ENCODE measurements at places on chromosomes 5 and 9. TPM values are rescaled to one million over a fixed set of nuclear protein-coding genes. Genes with fewer than 3 reads are reported as not detected.

DNA sequence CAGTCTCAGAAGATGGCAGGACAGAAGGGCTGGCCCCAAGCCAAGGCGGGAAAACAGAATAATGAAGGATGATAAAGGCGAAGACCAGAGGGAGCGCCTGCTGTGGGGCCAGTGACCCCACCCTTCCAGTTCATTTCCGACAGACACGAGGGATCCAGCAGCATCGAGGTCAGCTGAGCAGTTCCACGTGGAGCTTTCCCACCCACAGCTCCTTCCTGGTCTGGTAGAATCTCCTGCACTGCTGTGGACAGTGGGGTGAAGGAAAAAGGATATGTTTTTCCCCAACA is 265.9 kb upstream of the VLDLR start:
- DNase-seq, result no peak

DNA sequence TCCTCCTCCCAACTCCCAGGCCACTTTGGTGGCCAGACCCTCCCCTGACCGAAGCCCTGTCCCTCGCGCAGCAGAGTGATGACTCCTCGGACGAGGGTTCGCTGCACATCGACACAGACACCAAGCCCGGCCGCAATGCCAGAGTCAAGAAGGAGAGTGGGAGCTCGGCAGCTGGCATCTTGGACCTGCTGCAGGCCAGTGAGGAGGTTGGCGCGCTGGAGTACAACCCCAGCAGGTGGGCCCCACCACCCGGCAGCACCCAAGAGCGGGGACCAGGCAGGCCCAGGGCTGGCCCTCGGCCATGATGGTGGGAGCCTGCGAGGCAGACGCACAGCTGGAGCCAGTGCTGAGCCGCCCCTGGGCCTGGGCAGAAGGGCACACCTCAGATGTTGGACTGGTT is 90.6 kb downstream of the PHF2 start:
- DNase-seq, result no peak

DNA sequence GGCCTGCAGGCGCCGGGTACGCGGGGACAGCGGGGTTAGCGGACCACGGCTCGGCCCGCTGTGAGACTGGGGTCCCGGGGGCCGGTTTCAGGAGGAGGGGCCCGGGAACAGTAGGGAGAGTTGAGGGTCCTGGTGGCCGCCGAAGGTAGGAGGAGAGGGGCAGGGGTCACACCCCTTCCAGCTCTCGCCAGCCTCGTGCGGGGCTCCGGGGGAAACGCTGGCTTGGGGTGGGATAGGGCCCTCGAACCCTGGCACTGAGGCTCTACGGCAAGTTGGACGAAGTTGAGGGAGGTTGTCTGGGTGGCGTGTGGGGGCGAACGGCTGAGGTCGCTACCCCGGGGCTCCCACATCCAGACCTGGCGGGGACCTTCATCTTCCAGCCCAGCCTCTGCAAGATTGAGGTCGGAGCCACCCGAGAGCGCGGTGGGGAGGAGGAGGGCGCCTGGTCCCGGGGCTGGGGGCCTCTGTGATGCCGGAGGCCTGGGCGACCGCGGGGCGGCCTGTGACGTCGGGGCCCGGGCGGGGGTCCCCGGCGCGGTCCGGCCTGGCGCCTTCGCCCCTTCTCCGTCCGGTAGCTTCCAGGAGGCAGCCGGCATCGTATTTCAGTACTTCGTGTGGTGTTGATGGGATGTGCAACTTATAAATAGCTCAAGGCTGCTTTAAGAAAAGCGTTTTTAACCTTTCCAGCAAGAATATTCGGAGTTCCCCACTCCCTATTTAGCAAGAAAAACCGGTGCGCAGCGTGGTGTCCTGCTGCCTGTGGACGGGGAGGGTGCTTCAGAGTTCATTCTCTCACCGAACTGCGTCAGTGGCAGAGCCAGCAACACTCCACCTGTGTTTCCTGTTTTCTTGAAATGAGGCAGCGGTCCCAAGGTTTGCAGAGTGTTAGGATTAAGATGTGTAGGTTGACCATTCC is 902 bp downstream of the HABP4 start:
- no peak for DNase-seq

- no peak for DNase-seq
Measured at GRCh38 chr5:147712598-147712997, 69.9 kb downstream of the JAKMIP2 start.

DNA sequence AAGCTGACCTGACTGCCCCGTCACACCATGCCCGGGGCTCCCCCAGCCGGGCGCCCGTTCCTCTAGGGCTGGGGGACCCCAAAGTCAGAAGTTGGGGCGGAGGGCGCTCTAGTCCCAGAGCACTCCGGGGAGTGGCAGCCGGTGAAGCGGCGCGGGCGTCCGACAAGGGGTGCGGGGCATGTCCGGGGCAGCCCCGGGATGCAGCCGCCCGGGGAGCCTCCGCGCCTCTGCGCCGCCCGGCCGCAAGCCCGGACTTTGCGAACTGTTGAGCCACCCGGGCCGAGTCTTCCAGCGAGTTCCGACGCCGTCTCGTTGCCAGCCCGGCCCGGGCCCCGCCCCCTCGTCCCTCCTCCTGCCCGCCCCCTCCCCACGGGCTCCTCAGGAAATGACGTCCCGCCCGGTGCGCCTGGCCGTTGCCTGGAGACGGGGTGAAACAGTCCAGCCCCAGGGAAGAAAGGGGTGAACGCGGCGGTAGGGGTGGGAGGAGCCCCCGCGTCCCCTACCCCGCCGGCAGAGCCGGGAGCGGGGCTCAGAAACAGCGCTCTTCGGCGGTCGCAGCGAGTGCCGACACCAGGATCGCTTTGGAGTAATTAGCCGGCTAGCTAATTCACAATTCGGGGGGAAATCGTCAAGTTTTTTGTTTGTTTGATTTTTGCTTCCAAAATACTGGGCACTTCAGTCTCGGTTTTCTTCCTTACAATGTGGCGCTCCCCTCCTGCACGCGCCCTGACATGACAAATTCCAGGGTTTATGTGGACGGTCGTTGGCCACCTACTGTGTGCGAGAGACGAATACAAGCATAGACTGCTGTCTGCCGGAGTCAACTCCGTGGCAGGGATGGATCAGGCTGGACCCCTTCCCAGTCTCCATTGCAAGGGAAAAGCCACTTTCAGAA is at the start of gene WHRN:
TSS of gene WHRN (minus strand) at position 287 of the 895 bp plus-strand sequence. CDS start 672 bp downstream, outside the sequence.
- DNase-seq, result peak; percentile 83

GRCh38 chr5:61467766-61468482 is 135.9 kb downstream of the ZSWIM6 start:
- DNase-seq, result peak; percentile 32

DNA sequence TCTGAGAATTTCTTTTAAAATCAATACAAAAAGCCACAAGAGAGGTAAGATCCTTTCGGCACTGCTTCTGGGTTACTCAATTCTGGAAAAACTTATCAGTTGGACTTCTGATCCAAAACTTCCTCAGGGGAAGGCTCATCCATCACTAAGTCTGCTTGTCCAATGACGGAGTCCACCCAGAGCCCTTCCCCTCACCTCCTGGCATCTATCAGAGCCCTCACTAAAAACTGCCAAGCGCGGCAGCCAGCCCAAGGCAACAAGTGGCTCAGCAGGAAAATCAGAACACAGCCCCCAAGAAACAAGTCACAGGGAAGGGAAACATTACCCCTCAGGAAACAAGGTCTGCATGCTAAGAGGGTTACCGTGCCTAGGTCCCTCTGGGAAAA is 869 bp upstream of the ESM1 start:
- no peak for DNase-seq

GRCh38 chr5:27241564-27242257 is 203.3 kb upstream of the CDH9 start:
- peak; percentile 98 for DNase-seq

- peak; percentile 69 for DNase-seq
Measured at GRCh38 chr5:5497152-5497788, 74.8 kb downstream of the ICE1 start.

- DNase-seq, result no peak
Measured at GRCh38 chr9:6068983-6069382, 53.6 kb upstream of the RANBP6 start.

DNA sequence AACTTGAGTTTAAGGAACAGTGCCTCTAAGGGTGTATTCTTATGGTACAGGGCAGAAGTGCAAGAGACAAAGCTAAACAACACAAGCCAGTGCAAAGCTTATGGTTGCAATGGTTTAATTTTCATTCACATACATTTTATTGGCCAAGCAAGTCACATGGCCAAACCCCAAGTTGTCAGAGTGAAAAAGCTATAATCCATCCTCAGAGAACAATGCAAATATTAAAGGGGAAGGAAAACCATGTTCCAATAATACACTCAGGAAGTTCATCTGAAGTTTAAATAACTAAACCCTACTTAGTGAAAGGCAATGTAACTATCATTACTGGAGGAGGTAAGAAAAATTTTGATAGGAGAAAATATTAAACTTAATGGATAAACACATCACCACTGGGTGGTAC is 26.6 kb upstream of the TLR4 start:
- no peak for DNase-seq

DNA sequence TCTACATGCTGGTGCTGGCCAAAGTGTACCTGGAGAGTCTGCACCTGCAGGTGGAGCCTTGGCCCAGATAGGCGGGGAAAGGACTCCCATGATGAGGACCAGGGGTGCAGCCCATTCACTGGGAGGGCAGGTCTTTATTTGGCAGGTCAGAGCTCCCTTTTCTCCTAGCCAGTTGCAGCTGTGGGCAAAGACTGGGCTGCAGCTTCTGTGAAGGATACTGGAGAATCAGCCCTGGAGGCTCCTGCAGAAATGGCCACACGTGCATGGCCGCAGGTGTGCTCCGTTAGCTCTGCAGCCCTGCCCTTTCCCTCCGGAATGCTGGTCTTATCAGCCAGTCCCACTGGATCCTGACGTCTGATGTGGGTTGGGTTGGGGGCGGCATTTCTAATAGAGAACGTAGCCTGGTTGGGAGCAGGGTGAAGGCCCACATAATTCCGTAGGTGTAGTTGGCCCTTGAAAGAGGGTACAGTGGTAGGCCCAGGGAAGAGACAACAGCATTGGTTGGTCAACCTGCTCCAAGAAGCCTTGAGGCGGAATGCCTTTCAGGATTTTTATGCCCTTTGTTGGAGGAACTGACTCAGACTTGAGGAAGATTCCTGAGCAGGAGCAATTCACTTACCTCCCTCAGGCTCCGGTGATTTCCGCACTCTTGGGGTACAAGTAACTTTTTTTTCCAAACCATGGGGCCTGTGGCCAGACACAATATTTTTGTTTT is 22.0 kb upstream of the TIFAB start:
- no peak for DNase-seq

- DNase-seq, result peak; percentile 5
Measured at GRCh38 chr9:4070266-4070665, 229.6 kb downstream of the GLIS3 start.

GRCh38 chr5:67350618-67351201 is 154.1 kb upstream of the CD180 start:
- peak; percentile 72 for DNase-seq

DNA sequence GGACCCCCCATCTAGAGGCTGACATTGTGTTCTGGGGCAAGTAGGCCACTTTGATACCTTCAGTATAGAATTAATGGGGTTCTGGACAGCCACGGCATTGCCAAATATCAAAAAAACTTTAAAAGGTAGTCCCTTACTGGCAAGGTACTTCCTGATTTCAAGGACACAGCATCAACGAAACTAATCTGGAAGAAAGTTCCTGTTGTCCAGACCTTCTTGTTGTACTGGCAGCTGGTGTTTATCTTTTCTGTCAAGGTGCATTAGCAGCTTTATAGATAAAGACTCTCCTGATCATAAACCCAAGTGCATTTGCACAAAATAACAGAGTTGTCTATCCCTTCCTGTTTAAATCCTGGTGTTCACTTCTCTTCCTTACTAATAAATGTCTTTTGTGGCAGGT is 23.7 kb upstream of the GOLGA1 start:
- no peak for DNase-seq

DNA sequence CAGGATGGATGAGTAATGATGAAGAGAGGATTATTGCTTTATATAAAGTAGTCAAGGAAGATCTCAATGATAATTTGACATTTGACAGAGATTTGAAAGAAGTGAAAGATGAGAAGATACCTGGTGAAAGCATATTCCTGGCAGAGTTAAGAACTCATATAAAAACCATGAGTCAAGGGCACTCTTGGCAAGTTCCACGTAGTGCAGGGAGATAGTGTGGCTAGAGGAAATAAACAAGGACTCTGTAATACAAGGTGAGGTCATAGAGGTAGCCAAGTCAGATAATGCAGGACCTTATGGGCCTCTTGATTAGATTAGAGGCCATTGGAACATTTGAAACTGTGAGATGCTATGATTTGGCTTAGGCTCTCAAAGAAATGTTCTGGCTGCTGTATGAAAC is 72.3 kb downstream of the HCN1 start:
- DNase-seq, result no peak

- DNase-seq, result peak; percentile 23
Measured at GRCh38 chr9:110217656-110218099, 9.7 kb upstream of the C9orf152 start.

- no peak for DNase-seq
Measured at GRCh38 chr9:83622433-83622938, 457 bp upstream of the IDNK start.

DNA sequence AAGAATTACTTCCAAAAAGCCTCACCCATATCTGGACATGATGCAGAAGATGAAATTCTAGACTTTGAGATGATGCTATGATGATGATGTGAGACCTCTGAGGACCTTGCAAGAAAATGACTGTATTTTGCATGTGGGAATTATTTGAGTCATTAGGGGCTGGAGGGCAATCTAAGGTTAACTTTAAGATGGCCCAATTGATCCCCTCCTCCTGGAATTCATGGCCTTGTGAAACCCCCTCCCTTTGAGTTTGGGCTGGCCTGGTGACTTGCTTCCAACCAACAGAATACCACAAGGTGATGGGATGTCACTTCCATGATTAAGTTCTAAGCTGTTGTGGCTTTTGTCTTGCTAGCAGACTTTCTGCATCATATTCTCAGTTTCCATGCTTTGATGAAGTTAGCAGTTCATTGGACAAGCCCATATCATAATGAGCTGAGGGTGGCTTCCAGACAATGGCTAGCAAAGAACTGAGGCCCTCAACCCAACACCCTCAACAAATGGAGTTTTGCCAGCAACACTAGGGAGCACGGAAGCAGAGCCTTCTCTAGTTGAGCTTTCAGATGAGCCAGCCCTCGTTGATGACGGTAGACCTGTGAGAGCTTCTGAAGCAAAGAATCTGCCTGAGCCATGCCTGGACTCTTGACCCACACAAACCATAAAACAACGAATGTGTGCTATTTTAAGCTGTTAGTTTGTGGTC is 7.4 kb upstream of the AMACR start:
- DNase-seq, result no peak

KIF27 gene
- 1.2 TPM for total RNA-seq

FBP2 gene
- total RNA-seq, result 0.41 TPM

RNF183 gene
- not detected for total RNA-seq

SRP19 gene
- total RNA-seq, result 165 TPM

AQP7 gene
- 0.97 TPM for total RNA-seq

GARNL3 gene
- total RNA-seq, result 1.1 TPM

PCDHB11 gene
- 5.6 TPM for total RNA-seq

CDH9 gene
- not detected for total RNA-seq

SPOCK1 gene
- 5.9 TPM for total RNA-seq

KCNMB1 gene
- total RNA-seq, result not detected

DMRT2 gene
- total RNA-seq, result 0.77 TPM

ADAMTSL1 gene
- total RNA-seq, result 11.7 TPM

All from H4 (cell line).